ENCODE measurements at places on chromosomes 4 and X. TPM values are rescaled to one million over a fixed set of nuclear protein-coding genes. Genes with fewer than 3 reads are reported as not detected.

The FAT4 gene
- total RNA-seq: not detected

The CT45A8 gene
- total RNA-seq: not detected

The C1QTNF7 gene
- not detected for total RNA-seq

The SORCS2 gene
- total RNA-seq: 0.05 TPM

The ADGRL3 gene
- total RNA-seq: not detected

The DCAF4L1 gene
- total RNA-seq: 0.18 TPM

- DNase-seq: no peak
These were observed 133.3 kb downstream of the CPZ start for GRCh38 chr4:8725845-8726244.

- DNase-seq: no peak
These were observed 74.6 kb downstream of the MXRA5 start for GRCh38 chrX:3271834-3272186.

- peak; percentile 15 for DNase-seq
These were observed at the start of gene SPP1 for GRCh38 chr4:87975466-87975865. SPP1 (plus strand) TSS chr4:87975714; CDS start chr4:87976896, 1,182 bp downstream.

DNA sequence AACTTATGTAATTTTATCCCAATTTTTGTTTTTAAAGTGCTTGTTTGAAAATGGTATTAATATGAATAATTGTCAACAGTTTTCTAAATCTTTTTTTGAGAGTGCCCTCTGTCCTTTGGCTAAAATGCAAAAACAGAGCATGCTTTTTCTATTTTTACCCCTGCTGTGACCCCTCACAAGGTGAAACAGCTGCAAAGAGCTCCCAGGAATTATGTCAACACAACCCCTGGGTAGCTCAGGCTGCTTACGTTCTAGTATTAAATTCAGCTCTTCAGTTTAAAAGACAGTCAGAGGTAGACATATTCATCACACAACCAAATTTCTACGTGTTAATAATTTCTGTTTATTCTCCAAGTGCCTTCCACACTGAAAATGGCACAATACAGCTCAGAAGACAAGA, 367.5 kb downstream of the PRDM5 start:
- no peak for DNase-seq

Data from activated T-helper 2 cell treated with anti-CD3 and anti-CD28 coated beads, Interferon-gamma antibody, Interleukin-2, Interleukin-4, amounts not matched to agents 10 μg/mL and 5 μg/mL and 100 μg/mL, durations not matched to agents 14 hours and 24 hours and 36 hours (primary cell).